ENCODE measurements at places on chromosomes 6 and 20.

DNA sequence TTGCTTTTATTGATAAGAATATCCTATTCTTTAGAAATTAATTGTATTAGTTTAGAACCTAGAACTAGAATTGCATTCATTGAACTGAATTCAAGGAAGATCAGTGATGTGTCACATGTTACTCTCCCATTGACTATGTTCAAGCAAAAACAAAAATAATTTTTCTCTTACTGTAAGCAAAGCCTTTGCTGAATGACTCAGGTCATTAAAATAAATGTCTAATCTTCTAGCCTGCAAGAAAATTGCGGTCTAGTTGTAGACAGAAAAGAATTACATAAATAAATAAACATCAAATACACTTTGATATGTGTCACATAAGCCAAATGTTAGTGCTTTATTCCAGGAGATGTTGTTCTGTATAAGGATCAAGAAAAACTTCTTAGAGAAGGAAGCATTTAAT is 387.9 kb downstream of the ADGRB3 start:
- DNase-seq: peak; percentile 42

- DNase-seq: peak; percentile 33
Measured at GRCh38 chr6:31898383-31899011, 999 bp upstream of the EHMT2 start.

DNA sequence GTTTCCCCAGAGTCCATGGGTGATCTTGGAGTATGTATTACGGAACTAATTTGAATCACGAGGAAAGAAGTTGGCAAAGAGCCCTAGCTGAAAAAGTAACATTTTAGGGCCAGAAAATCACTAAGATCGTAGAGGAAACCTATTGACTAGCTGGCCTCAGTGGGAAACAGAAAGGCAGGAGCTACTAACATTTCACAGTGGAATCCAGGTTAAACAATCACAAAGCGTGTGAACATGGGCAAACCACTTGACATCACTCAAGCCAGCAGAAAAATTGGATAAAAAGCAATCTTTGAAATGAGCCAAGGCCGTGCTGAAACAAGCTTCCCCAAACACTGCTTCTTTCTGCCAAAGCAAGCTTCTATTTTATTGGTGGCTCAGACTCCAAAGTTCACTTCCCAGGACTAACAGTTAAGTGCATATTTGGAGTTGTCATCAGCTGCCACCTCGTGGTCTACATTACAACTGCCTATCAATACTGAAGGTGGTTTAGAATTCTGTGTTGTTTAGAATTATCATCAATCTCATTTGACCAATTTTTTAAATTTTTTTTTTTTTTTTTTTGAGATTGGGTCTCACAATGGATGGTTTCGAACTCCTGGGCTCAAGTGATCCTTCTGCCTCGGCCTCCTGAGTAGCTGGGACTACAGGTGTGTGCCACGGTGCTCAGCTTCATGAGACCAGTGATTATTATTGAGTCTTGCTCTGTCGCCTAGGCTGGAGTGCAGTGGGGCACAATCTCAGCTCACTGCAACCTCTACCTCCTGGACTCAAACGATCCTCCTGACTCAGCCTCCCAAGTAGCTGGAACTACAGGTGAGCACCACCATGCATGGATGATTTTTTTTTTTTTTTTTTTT is 10.6 kb downstream of the RPS10 start:
- DNase-seq: peak; percentile 57

DNA sequence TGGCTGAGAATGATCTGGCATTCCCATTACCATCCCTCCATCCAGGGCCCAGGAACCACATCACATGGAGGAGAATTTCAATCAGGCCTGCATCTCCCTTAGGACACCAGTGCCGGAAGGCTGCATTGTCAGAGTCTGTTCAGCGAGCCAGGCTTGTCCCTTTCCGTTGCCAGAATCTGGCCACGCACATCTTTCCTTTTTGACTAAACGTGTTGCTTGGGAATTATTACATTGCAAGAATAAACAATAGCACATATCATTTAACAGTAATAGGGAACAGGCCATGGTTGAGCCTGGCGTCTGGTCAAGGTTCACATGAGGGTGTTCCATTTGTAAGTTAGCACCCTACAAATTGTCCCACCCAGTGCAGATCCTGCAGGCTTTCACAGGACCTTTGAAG is 42.8 kb downstream of the SOBP start:
- DNase-seq: no peak

DNA sequence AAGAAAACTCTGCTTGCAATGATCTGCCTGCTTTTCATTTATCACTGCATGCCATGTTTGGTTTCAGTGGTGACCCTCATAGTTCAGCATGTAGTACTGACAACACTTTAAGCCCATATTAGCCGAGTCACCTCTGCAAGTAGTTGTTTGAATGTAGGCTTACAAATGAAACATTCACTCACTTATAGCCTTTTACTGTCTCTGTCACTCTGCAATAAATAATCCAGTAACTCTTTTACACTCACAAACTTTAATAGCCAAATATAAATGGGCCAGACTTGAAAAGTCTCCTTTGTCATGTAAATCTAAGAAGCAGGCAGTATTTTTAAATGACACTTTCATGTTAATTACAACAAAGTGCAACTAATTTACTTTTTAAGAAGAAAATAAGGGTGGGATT is 1460.0 kb upstream of the ADGRB3 start:
- no peak for DNase-seq

GRCh38 chr20:19761841-19762240 is 3.8 kb downstream of the RIN2 start:
- DNase-seq: no peak
